Bladder microvascular endothelial cell (primary cell): ENCODE measurements at places on chromosomes 7 and 10. TPM values are rescaled to one million over a fixed set of nuclear protein-coding genes. Genes with fewer than 3 reads are reported as not detected.

Gene CALHM3
- not detected in 2 replicates for total RNA-seq

Gene OR2AE1
- total RNA-seq = under 0.01 and 0.25 TPM in 2 replicates

Gene HSPA14
- 9.8 and 10.5 TPM in 2 replicates for total RNA-seq

Gene ST8SIA6
- total RNA-seq = 0.16 and 0.25 TPM in 2 replicates

Gene MBL2
- total RNA-seq = not detected in 2 replicates

Gene OR2A5
- not detected in 2 replicates for total RNA-seq

Gene GFRA1
- 1.6 and 131 TPM in 2 replicates for total RNA-seq

Gene MNX1
- not detected in 2 replicates for total RNA-seq

Gene SEC24C
- 46.6 and 115 TPM in 2 replicates for total RNA-seq

Gene H2BK1
- total RNA-seq = not detected in 2 replicates

Gene C10orf105
- not detected in 2 replicates for total RNA-seq

Gene TMUB1
- 16.5 and 16.8 TPM in 2 replicates for total RNA-seq

Gene HOXA3
- total RNA-seq = 0.97 and 2.3 TPM in 2 replicates

Gene ANKRD61
- total RNA-seq = 0.06 TPM in 1 of 2 replicates, not detected in the other

Gene NACAD
- total RNA-seq = 0.32 and 2.0 TPM in 2 replicates

Gene NT5C3A
- 16.2 and 19.9 TPM in 2 replicates for total RNA-seq

Gene PDK4
- total RNA-seq = 17.8 and 58.7 TPM in 2 replicates

Gene PIP
- not detected in 2 replicates for total RNA-seq

Gene LIPF
- not detected in 2 replicates for total RNA-seq

Gene HTR5A
- total RNA-seq = not detected in 2 replicates

Gene C1QL3
- under 0.01 and 0.06 TPM in 2 replicates for total RNA-seq

Gene RAMP3
- total RNA-seq = 0.81 and 25.9 TPM in 2 replicates

Gene NCF1
- total RNA-seq = not detected in 2 replicates

Gene NUTM2D
- total RNA-seq = 0.97 and 1.6 TPM in 2 replicates

Gene PILRA
- 0.06 and 0.16 TPM in 2 replicates for total RNA-seq

Gene C10orf53
- total RNA-seq = not detected in 2 replicates

Gene NHLRC2
- total RNA-seq = 6.2 and 17.9 TPM in 2 replicates

Gene OR6B1
- not detected in 2 replicates for total RNA-seq
